Hippocampal formation (tissue), 2 donors: ENCODE measurements at places on chromosomes 7 and 10.

- no peak for DNase-seq
These were observed 130.7 kb upstream of the LANCL2 start for GRCh38 chr7:55234408-55234807.

- no peak for DNase-seq
These were observed 459 bp downstream of the ZDHHC6 start for GRCh38 chr10:112446055-112446854.

DNA sequence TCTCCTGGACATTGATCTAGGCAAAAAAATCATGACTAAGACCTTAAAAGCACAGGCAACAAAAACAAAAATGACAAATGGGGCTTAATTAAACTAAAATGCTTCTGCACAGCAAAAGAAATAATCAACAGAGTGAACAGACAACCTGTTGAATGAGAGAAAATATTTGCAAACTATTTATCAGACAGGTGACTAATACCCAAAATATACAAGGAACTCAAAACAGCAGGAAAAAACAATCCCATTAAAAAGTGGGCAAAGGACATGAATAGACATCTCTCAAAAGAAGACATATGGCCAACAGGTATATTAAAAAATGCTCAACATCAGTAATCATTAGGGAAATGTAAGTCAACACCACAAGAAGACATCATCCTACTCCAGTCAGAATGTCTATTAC, 166.8 kb downstream of the MTERF1 start:
- no peak for DNase-seq

DNA sequence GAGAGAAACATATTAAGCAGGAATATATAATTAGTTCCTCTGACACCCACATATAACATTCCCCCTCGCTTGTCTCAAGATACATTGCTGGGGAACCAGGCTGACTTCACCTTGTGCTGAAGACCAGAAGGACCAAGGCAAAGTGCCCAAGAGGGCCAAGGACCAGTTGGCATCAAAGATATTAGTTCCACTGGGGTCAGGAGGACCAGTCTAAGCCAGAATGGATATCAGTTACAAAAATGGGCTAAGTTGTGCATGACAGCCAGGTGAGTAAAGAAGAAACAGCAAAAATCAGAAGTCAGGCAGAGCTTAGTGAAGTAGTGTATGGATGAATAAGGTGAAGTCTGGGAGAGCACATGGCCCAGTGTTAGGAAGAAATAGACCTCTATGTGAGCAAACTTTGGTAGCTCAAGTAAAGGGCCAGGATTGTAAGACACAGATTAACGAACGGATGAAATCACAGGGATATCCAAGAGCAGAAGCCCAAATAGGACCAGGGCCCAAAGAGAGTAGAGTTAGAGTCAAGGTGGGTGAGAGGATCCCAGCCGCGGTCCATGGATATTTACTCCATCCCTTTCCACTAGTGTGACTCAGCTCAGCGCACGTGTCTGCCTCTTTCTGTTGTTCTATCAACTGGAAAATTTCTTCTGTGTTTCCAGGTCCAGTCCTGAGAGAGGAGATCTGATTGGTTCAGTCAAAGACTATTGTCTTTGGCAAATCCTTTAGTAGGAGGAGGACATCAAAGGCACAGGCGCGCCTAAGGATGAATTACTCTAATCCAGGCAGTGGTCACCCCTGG, 5.0 kb downstream of the CALD1 start:
- DNase-seq: no peak

DNA sequence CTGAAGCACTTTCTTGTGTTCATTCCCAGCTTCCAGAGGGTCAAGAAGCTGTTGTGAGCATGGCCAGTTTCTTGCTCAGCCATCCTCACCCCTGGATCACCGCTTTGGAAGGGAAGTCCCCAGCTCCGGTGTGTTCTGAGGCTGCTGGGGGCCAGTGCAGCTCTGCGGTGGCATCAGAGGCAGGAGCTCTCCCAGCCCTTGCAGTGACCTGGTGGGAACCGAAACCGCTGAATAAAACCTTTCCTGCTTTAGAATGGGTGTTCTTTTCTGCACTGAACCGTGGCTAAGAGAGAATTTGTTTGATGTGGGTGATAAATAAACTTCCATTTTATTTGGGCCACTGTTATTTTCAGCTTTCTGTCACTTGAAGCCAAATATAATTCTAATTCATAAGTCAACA, 450.9 kb upstream of the VSTM2A start:
- no peak for DNase-seq

DNA sequence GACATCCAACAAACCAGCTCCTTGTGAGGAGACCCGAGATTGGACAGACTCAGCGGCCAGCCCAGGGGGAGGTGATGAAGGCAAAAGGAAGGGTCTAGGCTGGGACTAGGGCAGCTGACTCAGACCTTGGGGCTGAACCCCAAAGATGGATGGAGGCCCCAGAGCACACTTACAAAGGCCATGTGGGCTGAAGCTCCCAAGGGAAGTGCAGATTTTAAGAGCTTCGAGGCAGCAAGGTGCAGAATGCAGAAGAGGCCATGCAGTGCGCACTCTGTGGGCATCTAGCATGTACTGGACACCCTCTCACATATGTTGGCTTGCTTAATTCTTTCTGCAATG, 11.8 kb downstream of the WDFY4 start:
- no peak for DNase-seq

DNA sequence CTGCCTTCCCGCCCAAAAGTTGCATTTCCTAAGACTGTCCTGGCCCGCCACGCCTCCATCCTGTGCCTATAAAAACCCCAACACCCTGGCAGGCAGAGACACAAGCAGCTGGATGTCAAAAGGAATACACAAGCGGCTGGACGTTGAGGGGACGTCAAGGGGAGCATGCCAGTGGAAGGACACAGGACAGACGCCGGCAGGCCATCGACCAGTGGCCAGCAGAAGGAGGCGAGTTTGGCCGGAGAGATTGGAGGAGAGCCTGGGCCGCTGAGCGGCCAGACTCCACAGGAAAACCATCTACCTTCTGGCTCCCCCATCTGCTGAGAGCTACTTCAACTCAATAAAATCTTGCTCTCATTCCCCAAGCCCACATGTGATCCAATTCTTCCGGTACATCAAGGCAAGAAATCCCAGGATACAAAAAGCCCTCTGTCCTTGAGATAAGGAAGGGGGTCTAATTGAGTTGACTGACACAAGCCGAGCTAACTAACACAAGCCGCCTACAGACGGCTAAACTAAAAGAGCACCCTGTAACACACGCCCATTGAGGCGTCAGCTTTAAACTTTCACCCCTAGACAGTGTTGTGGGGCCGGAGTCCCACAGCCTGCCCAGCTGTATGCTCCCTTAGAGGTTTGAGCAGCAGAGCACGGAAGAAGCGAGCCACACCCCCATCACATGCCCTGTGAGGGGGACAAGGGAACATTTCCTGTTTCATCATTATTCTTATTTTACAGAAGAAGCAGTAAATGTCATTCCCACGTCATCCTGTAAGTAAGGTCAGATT, 150.3 kb upstream of the PHYHIPL start:
- DNase-seq: no peak

DNA sequence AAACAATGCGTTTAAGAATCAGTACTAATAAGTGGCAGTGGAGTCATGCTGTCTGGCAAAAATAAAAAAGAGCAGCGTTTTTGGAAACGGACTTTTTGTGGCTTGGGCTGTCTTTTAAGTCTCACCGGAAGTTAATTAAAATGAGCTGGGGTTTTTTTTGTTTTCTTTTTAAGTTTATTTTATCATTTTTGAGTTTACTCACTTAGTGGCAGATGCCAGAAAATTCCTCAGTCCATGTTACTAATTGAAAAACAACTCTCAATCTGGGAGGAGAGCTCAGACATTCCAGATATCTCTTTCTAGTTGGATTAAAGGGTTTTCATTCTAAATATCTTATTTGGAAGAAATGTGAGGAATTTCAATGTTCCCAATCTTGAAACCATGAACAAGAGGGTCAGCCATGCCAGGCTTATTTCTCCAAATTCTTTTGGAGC, 133.8 kb upstream of the AGR3 start:
- DNase-seq: no peak

DNA sequence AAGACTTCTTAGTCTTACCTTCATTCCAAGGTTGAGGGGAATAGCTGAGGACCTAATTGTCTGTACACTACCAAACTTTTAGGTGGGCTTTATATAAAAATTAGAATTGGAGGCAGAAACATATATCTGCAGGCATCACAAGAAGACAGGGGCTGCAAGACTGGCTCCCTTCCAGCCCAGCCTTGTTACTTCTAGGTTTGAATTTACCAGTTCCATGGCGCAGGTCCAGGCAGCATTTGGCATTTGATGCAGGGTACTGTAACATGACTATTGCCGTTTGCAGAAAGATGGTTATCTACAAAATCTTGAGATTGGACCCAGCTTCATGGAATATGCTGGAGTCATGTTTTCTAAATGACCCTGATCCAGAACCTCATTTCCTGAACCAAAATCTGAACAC, 105.4 kb upstream of the RHOBTB1 start:
- DNase-seq: no peak

GRCh38 chr7:27966219-27966780, 214.3 kb downstream of the JAZF1 start:
- no peak for DNase-seq

- no peak for DNase-seq
These were observed 76.1 kb upstream of the PITRM1 start for GRCh38 chr10:3248526-3249306.

DNA sequence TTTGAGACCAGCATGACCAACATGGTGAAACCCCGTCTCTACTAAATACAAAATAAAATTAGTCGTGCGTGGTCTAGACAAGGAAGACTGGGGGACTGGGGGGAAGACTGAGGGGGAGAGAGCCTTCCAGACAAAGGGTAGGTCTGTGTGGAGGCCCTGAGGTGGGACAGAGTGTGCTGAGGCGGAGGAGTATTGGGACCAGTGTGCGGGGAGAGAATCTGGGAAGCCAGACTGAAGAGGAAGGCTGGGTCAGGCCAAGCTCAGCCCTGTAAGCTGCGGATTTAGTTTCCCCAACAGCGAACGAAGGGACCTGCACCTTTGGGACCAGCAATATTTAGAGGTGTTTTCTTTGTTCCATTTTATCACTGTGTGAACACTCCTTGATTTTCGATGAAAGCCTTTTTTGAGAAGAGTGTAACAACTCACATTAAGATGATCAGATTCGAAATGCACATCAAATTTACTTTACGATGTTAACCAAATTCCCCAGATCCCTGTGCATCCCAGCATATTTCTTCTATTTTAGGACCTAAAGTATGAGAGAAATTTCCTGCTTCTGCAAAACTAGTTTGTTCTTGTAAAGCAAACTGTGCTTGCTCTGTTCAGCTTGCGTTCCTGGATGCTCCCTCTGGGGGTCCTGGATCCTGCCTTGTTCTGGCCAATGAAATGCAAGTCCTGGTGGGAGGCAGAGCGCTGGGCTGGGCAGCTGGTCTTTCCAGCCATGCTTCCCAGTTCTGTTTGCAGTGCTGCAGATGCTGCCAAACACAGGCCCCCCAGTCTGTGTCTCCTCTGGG, 39.4 kb downstream of the PLAU start:
- no peak for DNase-seq

DNA sequence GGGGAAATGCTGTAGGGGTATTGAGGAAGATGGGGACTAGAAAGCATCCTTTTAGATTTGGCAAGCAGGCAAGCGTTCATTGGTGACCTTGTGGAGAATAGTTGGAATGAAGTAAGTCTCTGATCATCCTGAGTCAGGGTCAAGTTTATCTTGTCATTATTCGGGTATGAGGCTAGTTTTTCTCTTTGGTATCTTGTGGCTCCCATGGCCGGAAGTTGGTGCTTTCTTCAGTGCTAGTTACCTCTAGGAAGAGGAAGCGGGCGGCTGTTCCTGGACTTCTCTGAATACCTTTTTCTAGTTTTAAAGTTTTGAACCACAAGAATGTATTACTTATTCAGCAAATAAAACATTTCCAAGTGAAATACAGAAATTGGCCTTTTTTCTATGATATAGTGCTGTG, 9.2 kb downstream of the CREM start:
- DNase-seq: no peak

DNA sequence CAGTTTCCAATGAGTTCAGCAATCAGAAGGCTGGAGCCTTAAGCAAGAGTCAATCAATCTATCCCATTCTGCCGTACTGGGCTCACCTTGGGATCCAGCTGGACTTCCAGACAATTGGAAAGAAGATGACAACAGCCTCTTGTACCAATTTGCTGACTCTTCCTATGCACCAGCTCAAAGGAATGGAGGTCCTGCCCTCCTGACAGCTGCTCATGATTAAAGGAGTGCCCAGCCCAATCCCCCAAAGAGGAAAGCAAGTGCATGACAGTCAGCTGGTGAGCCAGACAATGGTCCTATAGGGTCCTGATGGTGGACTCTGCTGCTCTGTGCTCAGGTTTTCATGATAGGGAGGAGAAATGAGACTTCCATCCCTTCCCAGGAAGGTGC, 25.1 kb downstream of the VSTM4 start:
- DNase-seq: no peak

DNA sequence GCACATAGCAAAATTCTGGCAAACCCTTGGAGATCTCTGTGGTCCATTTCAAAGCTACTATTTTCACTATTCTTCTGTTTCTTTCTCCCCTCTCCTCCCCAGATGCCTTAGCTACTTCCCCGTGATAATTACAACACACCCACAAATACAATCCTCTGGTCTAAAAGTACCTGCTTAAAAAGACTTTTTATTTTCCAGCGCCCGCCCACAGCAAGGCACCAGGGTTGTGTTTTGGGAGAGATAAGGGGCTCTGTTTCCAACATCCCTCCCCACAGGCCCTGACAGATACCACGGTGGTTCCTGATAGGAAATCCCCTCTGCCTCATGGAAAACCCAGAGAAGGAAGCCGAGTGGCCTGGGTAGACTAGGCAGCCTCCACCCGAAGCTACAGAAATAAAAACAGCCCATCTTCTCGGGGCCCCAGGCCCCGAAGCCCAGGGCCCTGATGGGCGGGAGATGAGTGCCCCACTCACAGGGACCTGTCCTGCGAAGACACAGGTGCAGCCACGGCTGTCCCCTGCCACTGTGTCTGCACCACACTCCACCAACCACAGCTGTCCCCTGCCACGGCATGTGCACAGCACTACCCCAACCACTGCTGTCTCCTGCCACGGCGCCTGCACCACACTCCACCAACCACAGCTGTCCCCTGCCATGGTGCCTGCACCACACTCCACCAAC, 19.7 kb downstream of the CALML5 start:
- DNase-seq: no peak

- DNase-seq: no peak
These were observed 420.8 kb upstream of the AUTS2 start for GRCh38 chr7:69177461-69177861.

- no peak for DNase-seq
These were observed 277.4 kb upstream of the LYZL1 start for GRCh38 chr10:29011516-29011915.

DNA sequence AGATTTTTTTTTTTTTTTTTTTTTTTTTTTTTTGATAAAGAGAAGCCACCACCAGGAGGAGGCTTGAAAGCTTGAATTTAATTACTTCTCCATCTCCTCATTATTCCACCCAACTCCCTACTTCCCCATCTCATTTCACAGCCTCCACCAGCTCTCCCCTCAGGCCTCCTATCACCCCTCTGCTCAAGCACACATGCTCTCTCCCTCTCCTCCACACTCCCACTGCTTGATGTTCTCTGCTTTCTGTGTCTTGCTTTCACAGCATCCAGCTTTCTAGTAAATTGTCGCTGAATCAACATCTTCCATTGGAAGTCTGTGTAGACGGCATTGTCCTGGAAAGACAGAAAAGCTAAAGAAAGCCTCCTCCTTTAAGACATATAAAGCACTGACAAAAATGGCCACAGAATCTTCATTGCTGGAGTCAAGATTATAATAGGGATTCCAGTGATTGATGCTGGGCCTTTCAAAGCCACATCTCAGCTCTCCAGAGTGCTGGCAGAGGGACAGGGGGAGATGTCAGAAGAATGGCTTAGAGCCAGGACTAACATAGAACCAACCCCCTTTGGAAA, 58.3 kb downstream of the DOCK4 start:
- DNase-seq: no peak
